ENCODE measurements at places on chromosomes 13 and 19. TPM values are rescaled to one million over a fixed set of nuclear protein-coding genes. Genes with fewer than 3 reads are reported as not detected.

ZFP36 gene
- total RNA-seq, result 91.4 TPM

SULT2A1 gene
- not detected for total RNA-seq

KIR3DL1 gene
- total RNA-seq, result not detected

PINLYP gene
- total RNA-seq, result 8.9 TPM

ZNF135 gene
- 1.3 TPM for total RNA-seq

PSG3 gene
- not detected for total RNA-seq

FRY gene
- 0.47 TPM for total RNA-seq

CNMD gene
- not detected for total RNA-seq

URAD gene
- total RNA-seq, result not detected
